ENCODE measurements at places on chromosomes 13 and 19.

DNA sequence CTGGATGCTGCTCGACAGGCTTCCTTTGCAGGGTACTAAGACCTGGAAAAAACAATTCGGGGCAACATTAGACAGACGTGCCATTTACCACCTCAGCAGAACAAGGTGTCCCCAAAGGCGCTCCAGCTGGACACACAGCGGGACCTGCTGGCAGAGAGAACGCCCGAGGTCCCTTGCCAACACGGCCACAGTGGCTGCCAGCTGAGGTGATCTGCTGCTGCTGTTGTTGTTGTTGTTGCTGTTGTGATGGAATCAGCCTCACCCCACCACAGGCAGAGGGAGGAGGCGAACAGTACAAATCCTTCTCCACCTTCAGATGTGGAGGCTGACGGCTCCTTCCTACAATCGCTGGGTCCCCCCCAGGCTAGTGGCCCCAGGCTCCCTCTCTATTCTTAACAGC, 25.2 kb downstream of the ANKRD27 start:
- no peak for DNase-seq

DNA sequence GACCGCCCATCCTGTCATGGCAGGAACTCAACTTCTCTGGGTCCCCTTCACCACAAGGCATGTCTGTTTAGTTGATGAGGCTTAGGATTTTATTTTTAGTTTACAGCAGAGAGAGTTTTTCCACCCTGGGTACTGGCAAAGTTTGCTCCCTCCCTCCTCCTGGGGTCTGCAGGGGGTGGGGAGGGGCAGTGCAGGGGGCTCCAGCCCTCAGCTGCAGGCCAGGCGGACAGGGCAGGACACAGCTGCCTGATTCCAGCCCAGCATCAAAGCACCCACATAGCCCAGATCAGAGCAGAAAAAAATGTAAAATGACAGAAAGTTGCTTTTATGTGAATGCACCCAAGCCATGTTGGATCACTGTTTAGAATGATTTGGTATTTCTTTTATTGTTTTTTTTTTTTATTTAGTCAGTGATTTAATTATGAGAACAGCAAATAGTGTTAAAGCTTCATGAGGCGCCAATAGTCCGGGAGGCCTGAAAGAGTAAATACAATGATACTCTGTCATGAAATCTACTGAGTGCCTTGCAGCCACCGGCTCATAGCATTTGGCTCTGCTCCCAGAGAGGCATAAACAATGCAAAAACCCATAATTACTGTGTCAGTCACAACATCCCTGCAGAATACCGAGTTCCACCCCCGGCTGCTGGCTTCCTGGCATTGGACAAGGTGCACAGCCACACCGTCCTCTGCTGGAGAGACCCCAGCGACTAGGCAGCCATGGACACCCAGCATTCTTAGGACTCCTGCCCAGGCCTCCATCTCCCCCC, 923.5 kb downstream of the UQCRFS1 start:
- peak; percentile 92 for DNase-seq

DNA sequence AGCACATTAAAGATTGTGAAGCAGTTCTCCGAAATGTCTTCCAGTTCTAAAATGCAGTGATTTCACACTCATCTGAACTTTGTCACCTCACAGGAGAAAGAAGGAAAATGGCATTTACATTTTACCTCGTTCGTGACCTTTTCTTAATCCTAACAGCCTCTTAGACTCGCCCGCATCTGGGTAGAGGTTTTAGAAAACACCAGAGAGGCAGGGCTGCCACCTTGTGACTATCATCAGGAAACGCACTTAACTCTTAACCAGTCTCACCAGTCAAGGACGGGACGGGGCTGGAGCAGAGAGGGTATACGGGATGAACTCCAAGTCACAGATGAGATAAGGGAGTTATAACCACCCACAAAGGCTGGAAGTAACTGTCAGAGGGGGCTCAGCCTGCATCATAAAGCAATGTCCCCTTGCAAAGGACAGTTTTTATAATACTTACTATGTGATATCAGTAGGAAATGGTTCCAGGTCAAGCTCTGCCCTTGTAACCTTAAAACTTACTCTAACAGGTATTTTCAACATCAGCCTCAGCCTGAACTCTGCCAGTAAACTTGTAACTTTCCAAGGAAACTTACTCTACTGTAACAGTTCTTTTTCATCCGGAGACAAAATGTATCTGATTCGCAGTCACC, 8.6 kb upstream of the CEACAM6 start:
- peak; percentile 19 for DNase-seq

GRCh38 chr13:41006978-41007743, 12.0 kb downstream of the ELF1 start:
- no peak for DNase-seq

DNA sequence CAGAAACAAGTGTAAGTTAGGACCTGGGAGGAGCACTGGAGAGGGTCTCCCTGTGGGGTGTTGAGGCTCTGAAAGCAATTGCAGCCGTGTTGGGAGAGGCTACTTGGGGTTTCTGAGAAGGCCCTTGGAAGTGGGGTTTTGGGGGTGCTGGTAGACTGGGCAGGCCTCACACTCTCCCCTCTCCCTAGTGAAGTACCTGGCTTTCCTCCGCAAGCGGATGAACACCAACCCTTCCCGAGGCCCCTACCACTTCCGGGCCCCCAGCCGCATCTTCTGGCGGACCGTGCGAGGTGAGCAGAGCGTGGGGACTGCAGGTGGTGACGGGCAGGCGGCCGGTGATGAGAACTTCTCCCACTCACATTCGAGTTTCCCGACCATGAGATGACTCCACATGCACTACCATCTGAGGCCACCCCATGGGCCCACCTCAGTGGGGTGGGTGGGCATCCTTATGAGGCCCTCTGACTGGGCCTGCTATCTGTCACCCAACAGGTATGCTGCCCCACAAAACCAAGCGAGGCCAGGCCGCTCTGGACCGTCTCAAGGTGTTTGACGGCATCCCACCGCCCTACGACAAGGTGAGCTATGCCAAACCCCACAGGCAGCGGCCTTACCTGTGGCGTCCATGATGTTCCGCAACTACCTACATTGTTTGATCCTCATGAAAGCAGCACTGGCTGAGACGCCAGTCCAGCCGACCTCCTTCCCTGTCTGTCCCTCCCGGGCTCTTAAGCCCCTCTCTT, 3.0 kb downstream of the RPL13A start:
- no peak for DNase-seq

- no peak for DNase-seq
Measured at GRCh38 chr19:40803857-40804782, 5.1 kb downstream of the EGLN2 start.

DNA sequence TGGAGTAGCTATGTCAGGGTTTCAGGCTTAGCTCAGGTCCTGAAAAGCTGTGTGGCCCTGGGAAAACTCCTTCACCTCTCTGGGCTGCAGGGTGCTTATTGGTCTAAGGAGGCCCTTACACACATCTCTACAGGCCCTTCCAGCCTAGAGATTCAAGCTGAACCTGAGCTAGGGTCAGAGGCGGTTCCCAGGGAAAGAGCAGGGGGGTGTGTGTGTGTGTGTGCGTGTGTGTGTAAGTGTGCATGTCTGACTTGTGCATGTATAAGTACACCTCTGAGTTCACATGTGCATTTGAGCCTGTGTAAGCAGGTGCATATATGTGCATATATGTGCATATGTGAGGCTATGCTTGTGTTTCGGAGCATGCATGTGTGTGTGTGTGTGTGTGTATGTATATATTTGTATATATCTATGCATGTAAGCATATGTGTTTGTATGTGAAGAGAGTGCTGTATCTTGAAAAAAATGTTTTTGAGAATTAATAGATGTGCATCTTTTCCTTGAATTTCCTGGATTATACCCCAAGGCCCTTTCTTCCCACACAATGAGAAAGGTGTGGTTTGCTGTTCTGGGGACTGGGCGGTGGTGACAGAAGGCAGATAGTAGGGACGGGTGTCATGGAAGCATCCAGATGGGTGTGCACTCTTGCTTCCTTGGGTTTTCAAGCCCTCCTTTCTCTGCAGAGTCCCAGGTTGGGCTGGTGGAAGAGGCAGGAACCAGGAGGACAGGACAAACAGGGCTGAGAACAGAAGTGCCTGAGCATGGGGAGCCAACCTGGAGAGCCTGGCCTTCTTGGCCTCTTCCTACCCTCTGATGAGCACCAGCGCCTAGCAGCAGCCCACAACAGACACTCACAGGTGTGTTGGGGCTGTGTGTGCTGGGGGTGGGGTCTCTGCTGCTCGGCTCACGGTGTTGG, 150.3 kb upstream of the TSHZ3 start:
- no peak for DNase-seq

DNA sequence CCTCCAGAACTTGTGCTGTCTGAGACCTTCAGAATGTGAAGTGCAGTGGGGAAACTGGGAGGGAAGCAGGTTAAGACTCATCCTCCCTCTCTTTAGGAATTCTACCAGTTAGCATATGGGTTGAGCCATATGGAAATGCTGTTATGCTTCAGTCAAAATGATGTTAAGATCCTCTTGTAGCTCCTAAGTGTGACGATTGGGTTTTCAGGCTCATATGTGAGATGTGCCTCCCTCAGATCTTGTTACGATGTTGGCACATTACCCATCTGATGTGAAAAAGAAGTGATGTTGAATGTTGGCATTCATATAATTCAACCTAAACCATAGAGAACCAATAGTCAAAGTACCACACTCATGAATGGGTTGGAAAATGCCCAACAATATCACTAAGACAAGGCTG, 67.8 kb upstream of the IPO5 start:
- no peak for DNase-seq

DNA sequence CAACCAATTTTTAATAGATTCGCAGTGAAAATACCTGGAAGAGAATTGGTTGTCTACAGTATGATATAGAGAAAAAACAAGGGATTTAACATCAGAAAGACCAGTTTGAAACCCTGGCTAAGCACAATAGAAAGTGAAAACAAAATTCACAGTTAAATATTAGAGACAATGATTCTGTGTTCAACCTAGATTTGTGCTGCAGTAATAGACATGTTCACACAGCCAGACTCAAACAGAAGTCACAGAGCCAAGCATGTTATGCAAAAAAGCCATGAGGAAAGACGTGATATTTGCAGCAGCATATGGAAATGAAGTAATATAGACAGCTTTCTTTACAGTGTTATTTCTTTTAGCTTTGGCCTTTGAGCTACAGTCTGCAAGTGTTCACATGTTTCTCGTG, 48.1 kb downstream of the SCEL start:
- DNase-seq, result no peak

DNA sequence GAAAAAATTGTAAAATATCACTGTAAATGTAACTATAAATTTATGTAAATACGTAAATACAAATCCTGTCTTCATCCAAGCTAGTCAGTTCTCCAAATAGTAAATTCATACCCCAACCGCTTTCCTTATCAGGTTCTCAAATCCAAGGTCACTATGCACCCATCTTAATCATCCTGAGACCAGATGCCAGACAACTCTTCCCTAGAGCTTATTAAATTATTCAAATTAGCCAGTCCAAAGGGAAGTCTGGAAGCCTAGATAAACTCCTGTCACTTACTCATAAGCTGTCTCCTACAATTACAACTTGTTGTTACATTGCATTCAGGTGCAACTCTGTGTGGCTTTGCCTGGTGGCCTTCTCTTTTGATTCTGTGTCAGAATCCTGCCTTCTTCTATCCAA, 836.1 kb upstream of the PCDH20 start:
- no peak for DNase-seq

DNA sequence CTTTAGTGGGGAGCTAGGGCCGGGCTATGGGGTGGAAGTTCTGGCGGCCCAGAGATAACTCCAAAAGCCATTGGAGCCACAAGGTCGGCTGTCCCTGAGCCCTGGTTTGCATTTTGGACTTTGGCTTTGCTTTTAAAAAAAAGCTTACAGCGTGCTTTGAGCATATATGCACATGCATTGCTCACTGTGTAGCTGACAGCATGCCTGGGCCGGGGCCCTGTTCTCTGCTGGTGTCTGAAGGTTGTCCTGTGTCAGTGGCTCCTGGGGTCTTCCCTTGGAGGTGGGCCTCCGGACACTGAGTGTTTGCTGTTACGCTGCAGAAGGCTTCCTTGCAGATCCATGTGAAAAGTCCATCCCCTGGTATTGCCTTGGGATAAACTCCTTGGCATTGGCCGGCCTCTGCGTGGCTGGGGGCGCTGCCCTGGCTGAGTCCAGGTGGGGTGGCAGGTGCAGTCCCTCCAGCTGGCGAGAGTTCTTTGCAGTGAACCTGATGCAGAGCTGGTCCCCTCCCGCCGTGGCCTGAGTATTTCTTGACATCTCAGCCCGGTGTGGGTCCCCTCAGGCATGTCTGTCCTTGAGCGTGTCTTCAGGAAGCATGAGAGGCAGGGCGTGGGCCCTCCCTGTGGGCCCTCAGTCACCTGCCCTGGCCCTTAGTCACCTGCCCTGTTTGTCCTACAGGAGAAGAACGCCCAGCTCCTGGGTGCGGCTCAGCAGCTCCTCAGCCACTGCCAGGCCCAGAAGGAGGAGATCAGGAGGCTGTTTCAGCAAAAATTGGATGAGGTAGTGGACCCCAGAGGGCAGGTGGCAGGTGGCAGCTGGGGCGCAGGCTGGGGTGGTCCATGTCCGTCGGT, 23.0 kb downstream of the PLEKHJ1 start:
- no peak for DNase-seq

- no peak for DNase-seq
Measured at GRCh38 chr13:45416516-45417128, 1.6 kb downstream of the SLC25A30 start.

- no peak for DNase-seq
Measured at GRCh38 chr13:23743278-23744076, 145.7 kb downstream of the MIPEP start.

DNA sequence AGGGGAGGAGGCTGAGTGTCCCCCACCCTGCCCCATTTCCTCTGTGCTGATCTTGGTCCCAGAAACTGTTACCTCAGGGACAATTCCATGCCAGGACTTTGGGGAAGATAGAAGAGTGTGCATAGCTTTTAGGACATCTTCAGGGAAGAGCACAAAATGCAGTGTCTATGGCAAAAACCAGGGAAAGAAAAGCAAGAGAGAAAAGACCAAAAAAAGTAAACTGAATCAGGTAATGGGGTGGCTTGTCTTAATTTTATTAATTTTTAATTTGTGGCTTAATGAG, 109.4 kb downstream of the NDFIP2 start:
- no peak for DNase-seq

DNA sequence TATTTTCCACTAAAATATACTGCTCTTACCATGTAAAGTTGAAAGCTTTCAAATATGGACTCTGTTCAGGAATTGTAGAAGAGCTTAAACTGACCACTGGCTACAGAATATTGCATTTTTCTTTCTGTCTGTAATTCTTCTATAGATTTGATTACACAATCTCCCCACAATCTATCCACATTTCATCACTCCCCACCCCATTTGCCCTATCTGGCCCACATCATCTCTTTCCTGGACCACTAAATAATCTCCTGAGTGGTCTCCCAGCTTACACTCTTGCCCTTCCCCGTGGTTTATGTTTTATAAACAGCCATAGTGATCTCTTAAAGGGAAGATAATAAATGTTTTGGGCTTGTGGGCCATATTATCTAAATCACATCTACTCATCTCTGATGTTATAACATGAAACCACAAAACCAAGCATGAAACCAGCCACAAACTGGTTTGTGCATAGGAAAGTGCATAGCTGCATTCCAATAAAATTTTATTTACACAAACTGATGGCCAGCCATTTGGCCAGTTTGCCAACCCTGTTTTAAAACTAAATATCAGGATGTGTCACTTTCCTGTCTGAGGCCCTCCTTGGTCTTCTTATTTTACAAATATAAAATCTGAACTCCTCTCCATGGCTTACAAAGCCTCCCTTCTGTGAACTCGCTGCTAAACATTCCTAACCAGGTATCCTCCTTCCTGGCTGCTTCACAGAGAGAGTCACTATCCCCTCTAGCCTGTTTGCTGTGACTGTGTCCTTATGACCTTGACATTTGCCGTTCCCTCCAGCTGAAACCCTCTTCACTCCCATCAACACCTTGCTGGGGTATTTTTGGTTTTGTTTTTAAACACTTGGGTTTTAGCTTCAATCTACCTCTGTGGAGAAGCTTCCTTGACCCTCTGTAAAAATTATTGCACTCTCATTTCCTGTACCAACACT, 500.9 kb downstream of the GPC6 start:
- no peak for DNase-seq

- no peak for DNase-seq
Measured at GRCh38 chr19:15714638-15715037, 13.2 kb upstream of the OR10H2 start.
